ENCODE measurements at places on chromosomes 12 and 14. TPM values are rescaled to one million over a fixed set of nuclear protein-coding genes. Genes with fewer than 3 reads are reported as not detected.

DNA sequence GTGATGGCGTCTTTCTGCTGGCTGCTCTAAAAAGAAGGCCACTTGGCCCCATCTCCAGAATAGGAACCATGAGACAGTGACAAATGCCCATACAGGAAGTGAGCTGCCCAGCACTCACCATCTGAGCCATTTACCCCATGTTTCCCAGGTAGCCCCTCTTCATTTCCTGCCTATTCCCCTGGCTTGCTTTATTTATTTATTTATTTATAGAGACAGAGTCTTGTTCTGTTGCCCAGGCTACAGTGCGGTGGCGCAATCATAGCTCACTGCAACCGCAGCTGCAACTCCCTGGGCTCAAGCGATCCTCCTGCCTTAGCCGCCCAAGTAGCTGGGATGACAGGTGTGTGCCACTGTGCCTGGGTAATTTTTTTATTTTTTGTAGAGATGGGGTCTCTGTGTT, 71.2 kb downstream of the RIN3 start:
- no peak for DNase-seq

Gene RD3L
- total RNA-seq, result not detected

GRCh38 chr14:46250113-46250703, 401.4 kb downstream of the RPL10L start:
- DNase-seq, result no peak

DNA sequence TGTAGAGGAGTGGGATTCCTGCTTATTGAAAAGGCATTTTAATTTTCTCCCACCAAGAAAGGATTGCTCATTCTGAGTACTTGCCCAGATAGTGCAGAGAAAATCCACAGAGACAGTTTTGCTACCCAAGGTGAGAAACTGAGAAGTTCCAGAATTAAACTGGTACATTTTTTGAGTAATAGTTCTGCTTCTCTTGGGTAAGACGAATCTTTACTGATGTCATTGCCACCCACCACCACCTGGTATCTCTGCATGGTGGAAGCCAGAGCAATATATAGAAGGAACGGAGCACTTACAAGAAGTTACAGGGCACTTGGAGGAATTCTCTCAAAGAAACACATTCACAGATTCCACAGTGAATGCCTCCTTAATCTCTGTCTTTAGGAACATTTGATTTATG, 20.7 kb upstream of the FRMD6 start:
- DNase-seq, result no peak

GRCh38 chr12:21337959-21338744, 3.4 kb upstream of the SLCO1A2 start:
- no peak for DNase-seq

- no peak for DNase-seq
Measured at GRCh38 chr14:65281991-65282895, 130.3 kb upstream of the FUT8 start.

- DNase-seq, result no peak
Measured at GRCh38 chr14:75650253-75651058, 10.2 kb downstream of the ERG28 start.

- DNase-seq, result peak; percentile 1
Measured at GRCh38 chr14:51592836-51593235, 58.9 kb upstream of the FRMD6 start.

DNA sequence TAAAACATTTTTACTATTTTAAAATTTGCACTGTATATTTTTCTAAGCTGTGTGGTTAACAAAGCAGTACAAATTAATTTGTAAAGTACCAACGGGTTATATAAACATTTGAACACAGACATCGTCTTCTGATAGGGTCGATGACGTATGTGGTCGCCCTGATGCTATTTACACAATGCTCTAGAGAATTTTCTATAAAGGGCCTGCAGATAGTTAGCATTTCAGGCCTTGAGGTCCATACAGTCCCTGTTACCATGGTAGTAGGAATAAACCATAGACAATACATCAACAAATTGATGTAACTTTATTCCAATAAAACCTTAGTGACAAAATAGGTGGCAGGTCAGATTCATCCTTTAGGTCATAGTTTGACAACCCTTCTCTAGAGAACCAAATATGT, 25.7 kb upstream of the PDZRN4 start:
- DNase-seq, result no peak

DNA sequence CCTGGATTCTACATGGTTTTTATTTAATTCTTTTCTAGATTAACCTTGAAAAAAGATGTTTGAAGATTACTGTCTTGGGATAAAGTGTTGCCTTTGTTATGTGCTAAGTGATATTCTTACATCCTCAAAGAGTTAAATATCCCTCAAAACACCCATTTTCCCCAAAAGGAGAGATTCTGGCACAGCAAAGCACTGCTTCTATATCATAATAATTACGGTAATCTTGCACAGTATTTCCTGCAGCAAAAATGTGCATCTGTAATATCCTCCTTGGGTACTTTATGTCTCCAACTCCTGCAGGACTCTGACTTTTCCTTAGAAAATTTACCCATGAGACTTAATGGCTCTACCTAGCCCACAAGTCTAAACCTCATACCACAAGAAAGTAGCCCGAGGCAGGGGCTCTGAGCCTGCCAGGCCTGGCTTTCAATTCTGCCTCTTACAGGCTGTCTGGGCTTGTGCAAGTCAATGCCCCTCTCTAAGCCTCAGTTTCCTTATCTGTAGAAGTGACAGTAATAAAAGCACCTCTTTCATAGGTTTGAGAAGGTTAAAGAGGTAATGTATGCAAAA, 45.8 kb downstream of the SVOP start:
- DNase-seq, result no peak

GRCh38 chr14:25237845-25238244, 187.9 kb upstream of the STXBP6 start:
- no peak for DNase-seq

Gene ABCC9
- not detected for total RNA-seq

Gene GLT8D2
- total RNA-seq, result not detected

GRCh38 chr14:102540315-102541028, 30.9 kb upstream of the ANKRD9 start:
- no peak for DNase-seq

GRCh38 chr12:82121545-82121944, 236.6 kb downstream of the CCDC59 start:
- DNase-seq, result no peak

DNA sequence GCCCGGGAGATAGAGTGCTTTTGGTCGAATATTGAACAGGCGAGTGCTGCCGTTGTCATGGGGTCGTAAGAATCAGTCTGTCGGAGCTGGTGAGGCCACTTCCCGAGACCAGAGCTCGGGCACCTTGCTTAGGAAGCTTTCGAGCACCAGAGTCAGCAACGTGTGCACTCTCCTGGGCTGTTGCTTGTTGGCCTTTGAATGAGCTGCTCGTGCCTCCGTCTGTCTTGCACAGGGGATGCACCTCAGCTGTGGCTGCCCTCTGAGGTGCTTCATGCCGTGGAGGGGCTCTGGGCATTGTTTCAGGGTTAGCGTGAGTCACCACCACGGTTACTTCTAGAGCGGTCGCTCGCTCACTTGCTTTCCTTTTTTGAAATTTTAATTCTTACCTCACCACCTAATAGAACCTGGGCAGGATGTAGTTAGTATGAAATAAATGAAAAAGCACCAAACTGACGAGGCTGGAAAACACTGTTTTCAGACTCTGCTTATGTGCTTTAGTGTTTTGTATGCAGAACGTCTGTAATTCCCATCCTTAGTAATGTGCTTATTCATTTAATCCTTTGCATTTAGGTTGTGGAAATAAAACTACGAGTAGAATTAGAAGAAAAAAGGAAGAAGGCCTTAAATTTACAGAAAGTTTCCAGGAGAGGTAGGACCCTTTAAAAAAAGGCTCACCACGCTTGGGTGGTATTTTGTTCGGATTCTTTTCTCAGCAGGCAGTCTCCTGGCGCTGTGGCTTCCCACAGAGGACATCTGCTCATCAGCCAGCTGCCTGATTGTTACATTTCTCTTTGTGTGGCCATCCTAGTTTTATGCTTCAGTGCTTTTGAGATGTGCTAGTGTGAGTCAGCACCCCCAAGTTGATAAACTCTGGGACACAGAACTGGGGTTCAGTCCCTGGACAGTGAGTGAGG, 40.6 kb downstream of the EP400 start:
- no peak for DNase-seq

DNA sequence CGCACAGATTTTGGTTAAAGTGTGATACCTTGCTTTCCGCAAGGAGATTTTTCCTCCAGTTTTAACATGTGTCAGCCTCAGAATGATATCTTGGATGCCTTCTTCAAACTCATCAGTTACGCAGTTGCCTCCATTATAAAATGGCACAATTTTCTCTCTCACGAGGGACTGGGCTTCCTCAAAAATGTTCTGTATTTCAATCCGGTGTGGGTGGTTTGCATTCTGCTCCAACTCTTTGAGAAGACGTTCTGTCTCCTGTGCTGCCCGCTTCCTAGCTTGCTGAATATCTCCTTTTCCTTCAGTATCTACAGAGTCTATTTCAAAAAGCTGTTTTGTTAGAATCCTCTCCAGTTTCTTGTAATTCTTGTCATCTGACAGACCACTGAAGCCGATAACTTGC, 1.8 kb downstream of the BAG5 start:
- DNase-seq, result no peak

Gene SIRT4
- 2.5 TPM for total RNA-seq

GRCh38 chr12:69000540-69001243, 67.7 kb upstream of the CPM start:
- DNase-seq, result no peak

Gene SPIC
- not detected for total RNA-seq

DNA sequence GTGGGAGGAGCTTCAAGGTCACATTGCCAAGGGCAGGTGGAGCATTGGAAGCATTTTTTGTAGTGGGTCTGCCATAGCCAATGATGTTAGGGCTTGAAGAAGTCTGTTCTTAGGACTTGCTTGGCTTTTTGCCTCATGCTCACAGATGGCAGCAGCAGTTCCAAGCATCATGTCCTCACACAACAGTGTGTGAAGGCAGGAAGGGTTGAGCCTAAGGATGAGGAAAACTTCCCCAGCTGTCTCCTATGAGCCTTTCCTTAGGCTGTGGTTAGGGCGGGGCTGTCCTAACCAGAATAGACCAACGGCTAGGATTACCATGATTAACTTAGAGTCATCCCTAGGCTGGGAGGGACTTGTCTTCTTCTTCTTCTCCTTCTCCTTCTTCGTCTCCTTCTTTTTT, 76.2 kb upstream of the KCNA1 start:
- no peak for DNase-seq

DNA sequence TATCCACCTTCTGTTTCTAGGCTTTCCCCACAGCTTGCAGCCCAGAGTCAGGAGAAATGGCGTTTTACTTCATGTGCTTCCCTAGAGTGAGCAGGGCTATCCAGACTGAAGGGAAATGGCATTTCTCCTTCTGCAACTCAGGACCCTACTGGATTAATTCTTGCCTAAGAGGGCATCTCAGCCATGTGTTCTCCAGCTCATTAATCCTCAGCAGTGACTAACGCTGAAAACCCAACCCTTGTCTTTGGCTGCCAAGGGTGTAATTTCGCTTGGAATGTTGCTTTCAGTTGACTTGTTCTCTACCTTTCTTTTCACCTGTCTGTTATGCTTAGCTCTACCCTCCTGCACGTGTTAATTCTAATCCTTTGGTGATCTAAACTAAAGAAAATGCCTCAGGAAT, 21.0 kb upstream of the EMP1 start:
- no peak for DNase-seq

GRCh38 chr12:4431436-4431835, 14.2 kb downstream of the FGF6 start:
- DNase-seq, result no peak

GRCh38 chr14:67515386-67516079, 17.6 kb upstream of the PLEKHH1 start:
- peak; percentile 28 for DNase-seq

DNA sequence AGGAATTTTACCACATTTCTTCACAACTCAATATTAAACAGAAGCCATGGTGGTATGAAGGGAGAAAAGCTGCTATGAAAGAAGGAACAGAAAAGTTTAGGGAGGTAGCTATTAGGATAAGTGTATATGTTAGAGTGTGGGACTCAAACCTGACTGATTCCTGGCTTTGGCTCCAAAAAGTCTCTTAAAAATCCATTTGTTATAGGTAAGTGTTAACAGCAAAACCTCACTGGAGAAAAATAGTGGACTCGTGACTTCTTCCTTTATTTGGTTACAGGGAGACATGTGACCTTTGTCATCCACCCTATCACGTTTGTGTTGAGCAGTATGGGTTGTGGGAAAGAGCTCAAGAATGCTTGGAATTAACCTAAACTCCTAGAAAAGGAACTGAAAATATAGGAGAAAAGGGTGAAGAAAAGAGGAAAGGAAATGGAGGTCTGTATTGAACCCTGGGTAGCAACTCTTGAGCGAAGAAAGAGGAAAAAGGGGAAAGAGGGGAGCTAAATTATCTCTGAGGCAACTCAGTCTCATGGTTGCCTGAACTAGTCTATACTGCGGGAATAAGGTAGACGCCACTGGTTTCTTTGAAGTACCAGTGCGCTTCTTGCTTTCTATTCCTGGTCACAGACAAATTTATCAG, 3.6 kb upstream of the EID3 start:
- no peak for DNase-seq

- DNase-seq, result no peak
Measured at GRCh38 chr12:116591855-116592637, 32.9 kb downstream of the MAP1LC3B2 start.

DNA sequence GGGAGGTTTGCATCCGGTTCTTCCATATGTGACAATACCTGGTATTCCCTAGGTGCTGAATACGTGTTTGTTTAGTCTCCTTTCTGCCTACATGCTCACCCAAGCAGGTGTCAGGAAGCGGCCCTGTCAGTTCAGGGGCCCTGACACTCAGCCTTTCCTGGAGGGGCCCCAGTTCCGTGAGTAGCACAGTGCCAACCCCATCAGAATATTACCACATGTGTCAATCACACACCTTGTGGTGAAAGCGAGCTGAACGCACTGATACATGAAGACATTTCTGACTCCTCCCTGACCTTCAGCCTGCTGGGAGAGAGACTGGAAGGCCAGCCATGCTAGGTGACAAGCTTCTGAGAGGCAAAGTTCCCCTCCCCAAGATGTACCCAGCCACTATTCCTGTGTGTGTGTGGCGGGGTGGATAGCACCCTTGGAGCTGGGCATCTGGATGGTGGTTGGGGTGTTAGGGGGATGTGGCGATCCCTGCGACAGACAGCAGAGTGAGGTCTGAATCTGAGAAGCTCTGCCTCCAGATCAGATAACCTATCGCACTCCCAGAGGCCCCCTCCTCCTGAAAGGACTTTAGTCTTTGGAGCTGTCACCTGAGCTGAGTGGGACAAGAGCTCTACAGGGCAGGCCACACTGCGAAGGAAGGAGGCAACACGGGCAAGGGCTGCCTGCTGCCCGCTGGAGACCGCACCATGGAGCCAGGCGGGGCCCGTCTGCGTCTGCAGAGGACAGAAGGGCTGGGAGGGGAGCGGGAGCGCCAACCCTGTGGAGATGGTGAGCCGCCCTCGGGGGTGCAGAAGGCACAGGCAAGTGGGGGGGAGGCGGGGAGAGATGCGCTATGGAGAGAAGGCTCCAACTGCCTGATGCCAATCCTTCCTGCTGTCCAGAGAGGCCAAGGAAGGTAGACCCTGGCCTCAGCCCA, at the start of gene SOAT2:
TSS of gene SOAT2 (plus strand) at position 604 of the 925 bp plus-strand sequence. CDS start at position 696, 92 bp downstream.
- peak; percentile 44 for DNase-seq

DNA sequence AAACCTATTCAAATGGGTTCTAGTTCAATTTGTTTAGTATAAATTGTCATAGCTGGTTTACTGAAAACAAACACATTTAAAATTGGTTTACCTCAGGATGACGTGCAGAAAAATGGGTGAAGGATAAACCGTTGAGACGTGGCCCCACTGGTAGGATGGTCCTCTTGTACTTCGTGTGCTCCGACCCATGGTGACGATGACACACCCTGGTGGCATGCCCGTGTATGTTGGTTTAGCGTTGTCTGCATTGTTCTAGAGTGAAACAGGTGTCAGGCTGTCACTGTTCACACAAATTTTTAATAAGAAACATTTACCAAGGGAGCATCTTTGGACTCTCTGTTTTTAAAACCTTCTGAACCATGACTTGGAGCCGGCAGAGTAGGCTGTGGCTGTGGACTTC, 8.3 kb downstream of the CALM1 start:
- no peak for DNase-seq
